Germinal center (tissue), 1 donor: ENCODE measurements at places on chromosomes 7 and 10.
A peak's percentile ranks its signal among the peaks of the same experiment; 100 is the strongest.

DNA sequence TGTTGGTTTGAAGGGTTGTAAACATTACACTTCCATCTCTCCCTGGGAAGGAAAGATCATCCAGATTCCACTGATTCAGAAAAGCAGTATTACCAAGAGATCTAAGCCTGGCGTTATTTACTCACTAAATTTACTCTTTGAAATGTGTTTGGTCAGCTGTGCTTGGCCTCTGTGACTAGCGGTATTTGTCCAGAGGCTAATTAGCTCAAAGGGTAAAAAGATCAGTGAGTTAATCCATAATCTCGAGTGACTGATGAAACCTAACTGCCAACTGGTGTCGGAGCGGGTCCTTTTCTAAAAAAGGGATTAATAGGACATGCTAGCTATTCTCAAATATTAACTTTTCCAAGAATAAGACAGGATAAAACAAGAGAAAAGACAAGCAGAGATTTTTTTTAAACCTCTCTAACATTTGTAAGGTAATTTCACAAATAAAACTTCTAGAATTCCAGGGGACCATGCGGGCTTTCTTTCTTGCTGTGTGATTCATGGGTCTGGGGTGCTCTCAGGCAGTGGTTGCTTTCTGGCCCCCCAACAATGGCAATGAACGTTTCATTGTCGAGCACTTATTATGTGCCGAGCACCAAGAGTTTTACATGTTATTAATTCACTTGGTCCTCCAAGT, 247.3 kb upstream of the AOAH start:
- no peak for DNase-seq

DNA sequence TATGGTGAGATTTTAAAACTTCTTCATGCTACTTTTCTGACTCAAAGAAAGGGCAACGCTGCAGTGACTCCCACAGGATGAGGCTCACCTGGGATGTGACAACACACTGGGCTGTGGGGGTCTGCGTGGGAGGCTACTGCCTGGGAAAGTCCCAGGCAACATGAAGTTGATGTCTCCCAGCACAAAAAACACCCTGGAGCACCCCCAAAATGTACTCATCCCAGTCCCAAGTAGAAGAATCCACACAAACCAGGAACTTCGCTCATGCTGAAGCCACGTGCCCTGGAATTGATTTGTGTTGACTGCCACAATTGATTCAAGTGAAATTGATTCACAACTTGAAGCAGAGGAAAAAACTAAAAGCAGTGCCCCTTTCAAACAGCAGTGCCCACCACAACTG, 24.9 kb upstream of the PTPRN2 start:
- no peak for DNase-seq

- DNase-seq = no peak
Observed at GRCh38 chr10:117366741-117367140, 8.5 kb downstream of the PDZD8 start.

DNA sequence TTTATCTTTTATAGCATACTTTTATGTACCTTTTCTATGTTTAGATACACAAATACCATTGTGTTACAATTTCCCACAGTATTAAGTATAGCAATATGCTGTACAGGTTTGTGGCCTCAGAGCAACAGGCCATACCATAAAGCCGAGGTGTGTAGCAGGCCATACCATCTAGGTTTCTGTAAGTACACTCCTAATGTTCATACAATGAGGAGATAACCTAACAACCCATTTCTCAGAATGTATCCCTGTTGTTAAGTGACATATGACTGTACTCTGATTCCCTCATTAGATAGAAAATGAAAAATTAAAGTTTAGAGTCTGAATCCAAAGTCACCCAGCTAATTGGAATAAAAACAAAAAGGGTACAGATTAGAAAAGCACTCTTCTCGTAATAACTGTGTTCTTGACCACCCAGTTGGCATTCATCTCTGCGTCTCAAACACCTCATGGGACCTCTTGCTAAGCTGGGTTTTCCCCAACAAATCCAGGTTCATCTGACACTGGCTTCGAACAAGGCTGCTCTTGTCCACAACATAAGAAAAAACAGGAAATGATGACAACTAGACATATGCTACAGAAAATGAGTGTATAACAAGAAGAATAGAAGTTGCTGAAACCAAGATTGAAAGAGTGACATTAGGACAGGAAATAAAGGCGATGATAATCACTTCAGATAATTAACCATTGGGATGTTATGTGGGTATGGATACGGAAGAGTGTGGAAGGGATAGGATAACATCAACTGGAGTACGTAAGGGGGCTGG, 1.4 kb downstream of the NDUFB8 start:
- DNase-seq = no peak

GRCh38 chr7:47672271-47672791, 90.4 kb upstream of the TNS3 start:
- DNase-seq = peak; percentile 79

GRCh38 chr7:69903410-69903809, 305.1 kb downstream of the AUTS2 start:
- no peak for DNase-seq
